ENCODE measurements at places on chromosomes 16 and 17. TPM values are rescaled to one million over a fixed set of nuclear protein-coding genes. Genes with fewer than 3 reads are reported as not detected.

DNA sequence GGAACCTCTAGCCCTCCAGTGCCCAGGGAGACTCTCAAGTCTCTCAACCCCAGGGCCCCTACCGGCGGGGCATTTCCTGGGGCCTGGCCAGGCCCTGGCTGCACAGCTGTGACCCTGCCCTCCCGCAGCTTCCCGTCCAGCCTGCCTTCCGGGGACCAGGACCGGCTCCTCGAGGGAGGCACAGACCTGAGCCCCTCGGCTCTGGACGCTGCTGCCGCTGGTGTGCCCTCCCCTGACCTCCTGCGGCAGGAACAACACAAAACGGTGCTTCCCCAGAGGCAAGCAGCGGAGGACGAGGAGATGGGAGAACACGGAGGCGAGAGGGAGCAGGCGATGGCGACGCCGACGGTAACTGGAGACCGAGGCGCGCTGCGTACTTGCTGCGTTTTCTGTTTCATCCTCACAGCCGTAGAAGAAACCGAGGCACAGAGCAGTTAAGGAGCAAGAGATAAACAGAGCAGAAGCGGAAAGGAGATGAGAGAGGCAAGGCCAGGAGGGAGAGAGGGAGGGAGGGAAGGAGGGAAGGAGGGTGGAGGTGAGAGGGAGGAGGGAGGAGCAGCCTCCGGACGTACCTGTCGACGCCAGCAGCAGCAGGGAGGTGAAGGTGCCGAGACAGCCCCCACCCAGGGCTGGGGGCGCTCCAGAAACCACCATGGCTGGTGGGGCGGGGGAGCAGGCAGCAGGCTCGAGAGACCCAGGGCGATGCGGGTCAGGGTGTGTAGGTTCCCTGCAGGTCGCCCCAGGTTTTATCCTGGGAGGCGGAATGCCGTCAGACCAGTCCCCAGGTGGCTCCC, at the start of gene PRSS22:
Gene PRSS22, minus strand, starts transcription at position 720 of the 794 bp plus-strand sequence. Its CDS starts 66 bp downstream, at position 654.
- no peak for DNase-seq

DNA sequence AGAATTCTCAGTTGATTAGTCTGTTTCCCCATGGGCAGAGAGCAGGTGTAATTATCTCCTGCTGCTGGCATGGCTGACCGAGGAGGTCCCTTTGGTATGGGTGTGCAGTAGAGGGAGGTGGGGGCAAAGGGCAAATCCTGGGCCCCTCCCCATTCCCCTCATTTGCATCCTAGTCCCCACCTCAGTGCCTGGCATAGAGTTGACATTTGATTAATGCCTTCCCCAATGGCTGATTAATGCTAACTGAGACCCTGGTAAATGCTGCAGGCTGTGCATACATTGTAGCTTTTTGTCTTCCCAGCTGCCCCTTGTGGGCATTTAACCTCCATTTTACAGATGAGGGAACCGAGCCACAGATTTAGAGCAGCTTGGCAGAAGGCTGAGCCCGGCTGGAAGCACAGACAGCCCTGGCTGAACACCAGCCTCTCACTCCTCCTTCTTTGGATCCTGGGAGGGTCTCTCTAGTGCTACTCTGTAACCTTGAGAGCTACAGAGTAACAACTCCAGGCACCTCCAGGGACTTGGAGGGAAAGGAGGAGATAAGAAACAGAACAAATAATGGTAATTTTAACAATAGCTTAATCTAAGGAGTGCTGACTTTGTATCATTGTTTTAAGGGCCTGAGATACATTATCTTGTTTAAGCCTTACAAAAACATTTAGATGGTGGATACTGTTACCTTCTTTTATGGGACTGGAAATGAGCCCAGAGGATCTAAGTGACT, 5.1 kb downstream of the PLCG2 start:
- no peak for DNase-seq

DNA sequence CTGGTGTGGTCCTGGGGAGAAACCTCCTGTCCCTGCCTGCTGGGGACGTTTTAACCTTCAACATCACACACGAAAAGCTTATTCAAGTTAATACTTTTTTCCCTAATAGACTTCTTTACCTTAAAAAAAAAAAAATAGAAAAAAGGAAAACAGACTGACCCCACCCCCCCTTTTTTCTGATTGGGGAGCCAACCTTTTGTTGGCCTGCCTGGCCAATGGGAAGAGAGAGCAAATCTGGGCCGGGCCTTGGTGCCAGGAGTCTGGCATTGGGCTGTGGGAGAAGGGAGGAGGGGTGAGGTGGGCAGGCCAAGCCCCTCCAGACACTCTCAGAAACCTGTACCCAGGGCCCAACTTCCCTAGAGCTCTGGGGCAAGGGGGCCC, 3.0 kb downstream of the CBX8 start:
- DNase-seq: no peak

DNA sequence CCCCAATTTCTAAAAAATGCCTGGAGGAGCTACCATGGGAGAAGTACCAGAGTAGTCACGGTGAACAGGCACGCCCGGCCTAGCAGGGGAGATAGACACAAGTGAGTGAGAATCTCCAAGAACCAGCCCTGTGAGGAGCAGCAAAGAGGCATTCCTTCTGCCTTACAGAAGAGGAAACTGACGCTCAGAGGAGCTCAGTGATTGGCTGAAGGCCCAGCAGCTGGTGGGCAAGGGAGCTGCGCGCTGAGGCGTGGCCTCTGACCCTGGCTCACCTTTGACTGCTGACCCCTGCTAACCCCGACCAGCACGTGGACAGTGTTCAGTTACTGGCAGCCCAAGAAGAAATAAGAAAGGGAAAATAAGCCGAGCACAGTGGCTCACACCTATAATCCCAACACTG, 1.8 kb downstream of the C16orf96 start:
- no peak for DNase-seq

DNA sequence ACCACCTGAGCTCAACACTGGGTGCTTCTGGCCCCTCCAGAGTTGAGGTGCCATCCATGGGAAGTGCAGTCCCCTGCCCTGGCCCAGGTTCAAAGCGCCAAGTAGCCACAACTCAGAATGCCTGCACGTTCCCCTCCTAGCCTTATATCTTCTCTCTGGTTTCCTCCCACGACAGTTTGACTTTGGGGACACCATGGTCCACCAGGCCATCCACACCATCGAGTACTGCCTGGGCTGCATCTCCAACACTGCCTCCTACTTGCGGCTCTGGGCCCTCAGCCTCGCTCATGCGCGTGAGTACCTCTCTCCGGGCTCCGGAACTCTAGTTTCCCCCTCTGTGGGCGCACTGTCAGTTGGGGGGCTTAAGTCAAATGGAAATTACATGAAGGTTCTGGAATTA, 22.4 kb upstream of the NAGLU start:
- DNase-seq: no peak

GRCh38 chr17:45906927-45907622, 12.7 kb downstream of the MAPT start:
- no peak for DNase-seq

- DNase-seq: no peak
Observed at GRCh38 chr16:84529607-84530006, 25.1 kb upstream of the MEAK7 start.

- DNase-seq: peak; percentile 66
Observed at GRCh38 chr16:14302031-14302398, 230.9 kb downstream of the MRTFB start.

GRCh38 chr17:83125515-83126274, 46.3 kb downstream of the METRNL start:
- no peak for DNase-seq

ETV4 gene
- total RNA-seq: 1.6 TPM

CCL8 gene
- 17.5 TPM for total RNA-seq

KRT36 gene
- not detected for total RNA-seq

KCNH6 gene
- total RNA-seq: not detected

JPH3 gene
- total RNA-seq: 0.79 TPM

CCDC92B gene
- total RNA-seq: 0.30 TPM

GP2 gene
- 3.0 TPM for total RNA-seq

PRR15L gene
- total RNA-seq: not detected

SHISA9 gene
- 0.24 TPM for total RNA-seq

AURKB gene
- not detected for total RNA-seq
